Muscle of back (tissue), 13 donors: ENCODE measurements at places on chromosomes 11 and 22.

DNA sequence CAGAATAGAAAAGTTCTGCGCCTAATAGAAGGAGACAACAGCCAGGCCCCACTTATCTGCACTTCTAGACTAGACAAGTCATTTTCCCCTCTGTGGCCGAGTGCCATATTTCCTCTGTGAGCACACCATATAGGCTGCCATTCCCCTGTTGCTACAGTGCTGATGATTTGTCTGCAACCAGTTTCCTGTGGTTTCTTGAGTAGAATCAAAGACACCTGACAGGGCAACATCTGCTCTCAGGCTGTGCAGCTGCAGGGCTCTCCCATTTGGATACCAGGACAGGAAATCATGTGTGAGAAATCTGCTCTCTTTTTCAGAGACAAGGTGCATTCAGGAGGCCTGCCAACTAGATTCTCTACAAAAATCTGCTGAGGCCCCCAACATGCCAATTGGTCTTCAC lies 879.3 kb downstream of the DLG2 start:
- no peak for DNase-seq

GRCh38 chr11:65150509-65151299 lies 16.4 kb upstream of the SYVN1 start:
- peak; percentile 75 for DNase-seq

GRCh38 chr22:45298934-45299505 lies 10.7 kb upstream of the FAM118A start:
- DNase-seq = no peak

GRCh38 chr11:87443707-87444106 lies 406.0 kb downstream of the TMEM135 start:
- no peak for DNase-seq

- no peak for DNase-seq
Observed at GRCh38 chr11:60744114-60744513, 12.6 kb upstream of the MS4A15 start.

GRCh38 chr11:28739489-28740280 lies 631.5 kb downstream of the METTL15 start:
- DNase-seq = no peak

- DNase-seq = no peak
Observed at GRCh38 chr11:86793307-86793706, 7.0 kb upstream of the PRSS23 start.

- DNase-seq = no peak
Observed at GRCh38 chr22:22691716-22692701, 47.6 kb downstream of the GGTLC2 start.

GRCh38 chr11:83192606-83193245 lies 786 bp upstream of the ANKRD42 start:
- no peak for DNase-seq

- no peak for DNase-seq
Observed at GRCh38 chr11:108483163-108483562, 15.0 kb downstream of the POGLUT3 start.

DNA sequence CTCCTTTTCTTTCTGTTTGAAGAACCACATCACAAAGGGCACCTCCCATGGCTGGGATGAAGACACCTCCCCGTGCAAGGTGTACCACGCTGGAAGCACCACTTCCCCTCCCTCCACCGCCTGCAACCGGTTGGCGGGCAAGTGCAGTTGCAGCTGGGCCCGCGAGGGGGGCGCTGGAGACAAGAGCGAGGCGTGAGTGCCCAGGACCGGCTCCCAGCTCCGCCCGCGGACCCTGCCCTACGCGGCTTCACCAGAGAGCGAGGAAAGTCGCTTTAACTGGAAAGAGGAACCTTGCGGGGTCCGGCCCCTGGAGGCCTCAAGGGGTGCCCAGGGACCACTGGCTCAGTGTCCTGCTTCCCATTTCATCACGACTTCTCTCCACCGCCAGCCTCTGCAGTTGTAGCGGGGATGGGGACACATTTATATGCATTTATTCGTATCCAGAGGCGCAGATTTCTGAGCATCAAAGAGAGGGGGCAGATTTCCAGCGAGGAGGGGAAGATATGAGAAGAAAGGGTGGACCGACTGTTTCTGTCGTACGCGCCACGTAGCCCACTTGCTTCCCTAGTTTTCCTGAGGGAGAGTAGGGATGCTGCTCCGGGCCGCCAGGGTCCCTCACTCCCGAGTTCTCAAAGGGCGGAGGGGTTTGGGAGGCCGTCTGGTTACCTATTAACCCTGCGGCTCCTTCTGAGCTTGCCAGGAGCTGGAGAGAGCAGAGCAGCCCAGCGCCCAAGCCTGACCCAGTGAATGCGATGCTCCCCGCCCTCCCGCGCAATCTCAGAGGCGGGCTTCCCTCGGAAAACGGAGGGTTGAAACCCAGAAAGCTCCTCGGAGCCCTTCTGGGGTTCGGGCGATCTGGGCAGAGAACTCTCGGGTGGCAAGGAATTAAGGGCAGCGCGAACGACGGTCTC lies 3.5 kb downstream of the ESAM start:
- peak; percentile 78 for DNase-seq

- DNase-seq = no peak
Observed at GRCh38 chr11:121613724-121614123, 161.0 kb upstream of the SORL1-AS1 start.

DNA sequence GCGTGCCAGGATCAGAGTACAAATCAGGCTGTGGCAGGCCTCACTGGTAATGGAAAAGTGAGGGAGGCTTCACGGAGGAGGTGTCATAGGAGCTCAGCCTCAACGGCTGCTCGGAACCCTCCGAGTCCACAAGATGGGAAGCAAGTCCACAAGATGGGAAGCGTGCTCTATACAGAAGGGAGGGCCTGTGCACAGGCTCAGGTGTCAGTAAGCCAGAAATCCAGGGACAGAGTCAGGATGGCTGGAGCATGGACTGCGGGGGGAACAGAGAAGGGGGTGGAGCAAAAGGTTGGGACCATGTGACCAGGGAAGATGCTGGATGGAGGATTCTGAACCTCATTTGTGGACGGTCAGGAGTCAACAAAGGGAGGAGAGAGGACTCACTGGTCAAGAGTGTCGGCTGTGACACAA lies 3.4 kb upstream of the DPP3 start:
- DNase-seq = no peak

GRCh38 chr11:24619900-24620299 lies 123.0 kb downstream of the LUZP2 start:
- no peak for DNase-seq

DNA sequence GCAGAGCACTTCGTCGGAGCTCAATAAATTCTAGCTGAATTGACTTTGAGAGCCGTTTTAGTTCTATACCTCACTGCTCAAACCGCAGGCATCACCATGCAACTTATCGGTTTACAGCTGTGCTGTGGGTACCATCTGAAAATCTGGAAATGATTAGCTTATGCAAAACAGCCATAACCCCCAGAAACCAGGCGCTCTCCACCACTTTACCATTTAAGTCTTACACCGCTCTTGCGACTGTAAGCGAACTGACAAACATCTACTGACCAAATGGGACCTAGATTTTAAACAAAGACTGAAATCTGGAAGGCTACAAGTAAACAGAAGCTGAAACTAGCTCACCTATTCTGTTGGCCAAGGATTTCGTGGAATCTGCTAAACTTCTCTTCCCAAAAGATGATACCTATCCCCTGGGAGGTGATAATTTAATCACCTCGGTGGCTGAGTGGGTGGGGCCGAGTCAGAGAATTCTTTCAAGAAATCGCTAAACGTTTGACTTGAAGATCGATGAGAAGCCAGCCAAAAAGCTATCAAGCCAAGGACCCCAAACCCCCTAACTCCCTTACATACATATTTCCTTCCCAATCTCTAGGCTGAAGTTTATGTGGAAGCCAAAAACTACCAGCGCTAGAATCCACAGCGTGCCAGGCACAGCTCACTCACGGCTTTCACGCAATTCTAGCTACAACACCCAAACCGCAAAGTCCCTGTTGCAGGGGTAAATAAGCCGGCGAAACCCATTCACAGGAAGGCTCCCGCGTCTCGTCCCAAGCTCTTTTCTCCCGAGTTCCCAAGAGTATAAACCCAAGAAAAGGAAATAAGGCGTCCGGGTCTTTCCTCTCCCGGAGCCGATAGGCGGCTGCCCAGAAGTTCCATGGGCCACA lies 644 bp downstream of the SPTY2D1 start:
- no peak for DNase-seq

DNA sequence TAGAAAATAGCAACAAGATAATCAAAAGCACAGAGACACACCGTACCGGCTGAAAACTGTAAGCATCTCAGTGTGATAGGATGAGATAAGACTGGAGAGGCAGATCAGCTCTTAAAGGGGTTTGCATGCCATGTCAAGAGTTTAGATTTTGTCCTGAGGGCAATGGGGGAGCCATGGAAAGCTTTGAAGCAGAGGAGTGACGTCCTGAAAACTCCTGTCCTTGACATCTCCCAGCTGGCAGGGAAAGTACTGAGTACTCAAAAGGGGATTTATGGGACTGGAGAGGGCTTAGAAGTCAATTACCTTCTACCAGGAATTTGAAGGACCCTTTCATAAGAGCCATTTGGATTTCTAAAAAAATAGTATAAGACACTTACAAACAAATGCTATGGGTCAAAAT lies 420.5 kb upstream of the NARS2 start:
- DNase-seq = no peak

DNA sequence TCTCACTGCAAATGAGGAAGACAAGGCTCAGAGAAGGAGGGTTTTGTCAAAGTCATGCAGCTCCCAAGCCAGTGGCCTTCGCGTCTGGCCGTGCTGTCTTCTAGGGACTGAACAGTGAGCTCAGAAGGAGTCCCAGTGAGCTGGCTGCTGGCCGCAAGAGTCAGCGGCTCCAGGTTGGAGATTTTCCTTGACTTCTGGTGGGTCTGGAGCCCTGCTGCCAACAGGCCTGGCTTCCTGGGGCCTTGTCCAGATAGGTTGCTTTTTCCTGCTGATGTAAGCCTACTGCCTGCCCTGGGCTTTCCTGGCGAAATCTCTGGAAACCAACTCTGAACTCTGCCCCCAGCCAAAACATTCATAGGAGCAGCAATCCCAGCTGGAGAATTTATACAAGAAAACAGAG lies 272.7 kb upstream of the CADM1 start:
- DNase-seq = no peak

GRCh38 chr22:49764127-49764581 lies 63.5 kb downstream of the BRD1 start:
- no peak for DNase-seq
